ENCODE measurements at places on chromosomes 7 and 10. TPM values are rescaled to one million over a fixed set of nuclear protein-coding genes. Genes with fewer than 3 reads are reported as not detected.

Gene CCL24
- total RNA-seq, result not detected

Gene ANKRD30A
- not detected for total RNA-seq

Gene DGKI
- 0.53 TPM for total RNA-seq

Gene HOXA5
- 13.0 TPM for total RNA-seq

Gene FOXK1
- total RNA-seq, result 51.6 TPM

Data from natural killer cell (primary cell).